ENCODE measurements at places on chromosomes 1 and 21.

- no peak for ATAC-seq
Observed at GRCh38 chr1:39635205-39635870, 4.1 kb downstream of the HEYL start.

DNA sequence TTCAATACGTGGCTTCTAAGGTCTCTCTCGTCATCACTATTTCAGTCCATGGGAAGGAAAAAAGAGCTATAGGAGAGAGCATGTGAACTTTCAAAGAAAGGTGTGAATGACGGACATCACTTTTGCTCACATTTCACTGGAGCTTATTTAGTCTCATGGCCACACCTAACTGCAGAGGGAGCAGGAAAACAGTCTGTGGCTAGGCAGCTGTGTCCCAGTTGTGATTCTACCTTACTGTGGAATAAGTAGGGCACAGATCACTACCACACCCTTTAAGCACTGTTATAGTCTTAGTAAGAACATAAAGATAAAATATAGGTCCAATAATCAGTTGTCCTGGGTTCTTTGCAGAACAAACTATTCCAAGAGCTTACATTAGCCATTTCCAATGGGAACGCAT is 192.9 kb downstream of the NRIP1 start:
- ATAC-seq, result no peak

DNA sequence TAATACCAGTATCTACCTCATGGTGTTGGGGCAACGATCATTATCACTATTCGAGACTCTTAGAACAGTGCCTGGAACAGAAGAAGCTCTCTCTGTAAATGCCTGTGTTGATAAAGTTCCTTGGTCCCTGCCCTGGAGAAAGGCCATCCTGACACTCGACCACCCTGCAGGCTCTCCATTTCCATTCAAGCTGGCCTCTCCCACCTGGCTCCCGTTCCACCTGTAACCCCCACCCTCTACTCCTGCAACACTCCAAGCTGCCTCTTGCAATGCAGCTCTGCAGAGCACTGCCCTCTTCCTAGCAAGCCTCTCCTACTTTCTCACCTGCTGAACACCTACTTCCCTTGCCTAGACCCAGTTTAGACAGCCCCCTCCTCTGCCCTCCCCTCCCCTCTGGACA is 6.1 kb downstream of the SPOCD1 start:
- no peak for ATAC-seq

DNA sequence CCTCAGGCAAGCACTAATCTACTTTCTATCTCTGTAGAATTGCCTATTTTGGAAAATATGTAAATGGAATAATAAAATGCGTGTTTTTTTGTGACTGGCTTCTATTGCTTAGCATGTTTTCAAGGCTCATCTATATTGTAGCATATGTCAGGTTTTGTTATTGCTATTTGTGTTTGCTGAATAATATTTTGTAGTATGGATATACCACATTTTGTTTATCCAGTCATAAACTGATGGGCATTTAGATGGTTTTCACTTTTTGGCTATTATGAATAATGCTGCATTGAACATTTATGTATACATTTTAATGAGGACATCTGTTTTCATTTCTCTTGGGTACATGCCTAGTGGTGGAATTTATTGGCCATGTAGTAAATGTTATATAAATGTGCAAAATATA is 183.3 kb upstream of the ZP4 start:
- no peak for ATAC-seq

DNA sequence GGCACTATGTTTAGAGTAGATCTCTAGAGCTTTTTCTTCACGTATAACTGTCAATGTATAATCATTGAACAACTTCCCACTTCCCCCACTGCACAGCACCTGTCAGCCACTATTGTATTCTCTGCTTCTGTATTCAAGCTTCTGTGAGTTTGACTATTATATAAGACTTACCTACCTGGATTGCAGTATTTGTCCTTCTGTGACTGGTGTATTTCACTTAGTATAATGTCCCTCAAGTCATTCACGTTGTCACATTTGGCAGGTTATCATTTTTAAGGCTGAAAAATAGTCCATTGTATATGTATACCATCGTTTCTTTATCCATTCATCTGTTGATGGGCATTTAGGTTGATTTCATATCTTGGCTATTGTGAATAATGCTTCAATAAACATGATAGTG is 969.5 kb upstream of the B3GALT2 start:
- ATAC-seq, result no peak

- no peak for ATAC-seq
Observed at GRCh38 chr1:30984165-30984889, 75.8 kb upstream of the SDC3 start.

- peak; percentile 10 for ATAC-seq
Observed at GRCh38 chr1:47814612-47815395, 182.4 kb downstream of the TRABD2B start.

DNA sequence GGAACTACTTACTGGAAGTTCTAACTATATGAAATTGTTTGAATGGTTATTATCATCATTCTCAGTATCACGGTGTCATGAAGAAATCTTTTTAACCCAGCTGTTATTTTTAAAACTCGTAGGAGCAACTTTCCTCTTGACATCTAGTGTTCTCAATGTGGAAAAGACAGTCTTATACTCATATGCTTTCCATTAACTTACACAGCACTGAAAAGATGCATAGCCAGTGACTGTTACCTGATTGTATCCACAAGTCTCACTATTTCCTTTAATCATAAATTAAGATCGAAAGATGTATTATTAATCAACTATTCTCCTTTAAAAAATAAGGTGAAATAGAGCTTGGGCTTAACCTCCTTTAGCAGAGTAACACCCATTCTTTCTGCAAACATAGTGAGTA is 59.7 kb upstream of the TNFSF4 start:
- no peak for ATAC-seq

DNA sequence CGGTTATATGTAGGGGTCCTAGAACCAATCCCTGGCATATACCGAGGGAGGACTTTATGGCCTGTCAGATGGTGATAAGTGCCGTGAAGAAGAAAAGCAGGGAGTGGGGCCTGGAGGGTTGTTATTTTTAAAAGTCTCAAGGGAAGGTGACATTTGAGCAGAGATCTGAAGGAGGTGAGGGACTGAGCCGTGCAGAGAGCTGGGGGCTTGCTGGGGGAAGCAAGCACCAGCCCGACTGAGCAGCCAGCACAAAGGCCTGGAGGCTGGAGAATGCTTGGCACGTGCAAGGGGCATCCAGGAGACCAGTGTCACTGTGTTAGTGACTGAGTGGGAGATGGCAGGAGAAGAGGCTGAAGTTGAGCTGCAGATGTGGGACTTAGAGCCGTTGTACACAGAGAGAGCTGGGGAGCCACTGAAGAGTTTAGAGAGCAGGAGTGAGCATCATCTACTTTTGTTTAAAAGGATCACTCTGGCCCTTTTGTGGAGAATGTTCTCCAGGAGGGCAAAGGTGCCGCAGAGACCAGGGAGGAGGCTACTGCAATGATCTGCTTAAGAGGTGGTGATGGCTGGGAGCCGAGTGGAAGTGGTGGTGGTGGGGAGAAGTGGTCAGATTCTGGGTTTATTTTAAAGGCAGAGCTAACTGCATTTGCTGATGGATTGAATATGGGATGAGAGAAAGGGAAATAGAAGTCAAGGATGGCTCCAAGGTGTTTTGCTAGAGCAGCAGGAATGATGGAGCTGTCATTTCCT is 31.2 kb downstream of the PTPRU start:
- no peak for ATAC-seq

- no peak for ATAC-seq
Observed at GRCh38 chr1:233211595-233211994, 83.9 kb downstream of the PCNX2 start.

DNA sequence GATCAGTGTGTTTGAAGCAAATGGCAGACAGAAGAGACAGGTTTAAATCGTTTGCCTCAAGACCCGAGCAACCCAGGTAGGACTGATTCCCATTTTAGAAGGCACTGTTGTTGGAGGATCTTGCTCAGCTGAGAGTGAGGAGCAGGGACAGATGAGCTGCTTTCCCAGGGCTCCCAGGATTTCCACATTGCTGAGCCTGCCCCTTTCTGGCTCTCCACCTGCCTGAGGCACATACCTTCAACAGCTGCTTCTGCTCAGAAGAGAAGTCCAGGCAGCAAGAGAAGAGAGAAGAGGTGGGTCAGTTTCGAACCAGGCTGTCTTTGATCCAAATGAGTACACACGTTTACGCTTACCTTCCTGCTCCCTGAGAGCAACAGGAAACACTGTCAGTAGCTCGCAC is 5.7 kb downstream of the TNNT2 start:
- ATAC-seq, result no peak

- ATAC-seq, result no peak
Observed at GRCh38 chr1:219374636-219375035, 201.0 kb downstream of the LYPLAL1 start.

- ATAC-seq, result no peak
Observed at GRCh38 chr21:34844924-34845238, 176.1 kb downstream of the CLIC6 start.

DNA sequence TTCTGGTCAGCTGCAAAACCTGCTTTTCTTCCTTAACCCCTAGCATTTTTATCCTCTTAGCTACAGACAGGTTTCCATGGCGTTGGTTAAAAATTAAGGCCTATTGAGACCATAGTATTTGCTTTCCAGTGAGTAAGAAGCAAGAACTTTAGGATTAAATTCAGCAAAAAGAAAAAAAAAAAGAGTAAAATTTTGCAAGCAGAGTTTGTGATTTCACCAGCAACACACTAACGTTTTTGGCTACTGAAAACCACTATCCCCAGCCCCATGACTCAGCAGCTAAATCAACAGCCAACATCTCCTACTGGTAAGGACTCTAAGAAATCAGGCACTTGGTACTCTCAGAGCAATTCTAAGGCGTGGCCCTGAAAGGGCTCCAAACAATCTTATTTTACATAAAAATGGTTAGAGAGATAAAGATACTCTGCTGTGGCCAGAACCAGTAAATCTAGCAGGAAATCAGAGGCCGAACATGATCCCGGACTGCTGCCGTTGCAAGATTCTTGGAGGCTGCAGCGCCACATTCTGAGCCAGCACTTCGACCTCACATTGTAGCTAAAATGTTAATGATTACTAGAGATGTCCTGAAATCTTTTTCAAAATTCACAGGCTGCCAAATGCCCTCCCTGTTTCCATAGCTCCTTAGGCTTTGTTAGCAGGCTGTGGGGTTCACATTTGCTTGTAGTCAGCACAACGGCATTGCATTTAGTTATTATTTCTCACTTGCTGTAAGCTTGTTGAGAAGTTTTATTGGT is 1.6 kb upstream of the ENO1 start:
- ATAC-seq, result peak; percentile 26

DNA sequence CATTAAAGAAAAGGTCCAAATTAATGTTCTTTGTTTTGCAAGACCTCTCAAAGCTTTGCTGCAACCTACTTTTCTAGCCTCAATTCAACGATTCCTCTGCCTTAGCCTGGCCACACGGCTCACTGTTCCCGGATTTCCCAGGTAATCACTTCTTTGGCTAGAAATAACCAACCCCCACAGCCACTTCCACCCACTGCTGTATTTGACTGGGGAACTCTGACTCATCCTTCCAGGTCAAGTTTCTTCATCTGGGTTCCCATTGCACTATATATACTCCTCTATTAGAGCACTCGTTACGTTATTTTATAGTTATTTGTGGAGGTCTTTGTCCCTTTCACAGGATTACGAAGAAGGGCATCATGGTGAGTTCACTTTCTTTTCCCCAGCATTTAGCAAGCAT is 185.9 kb downstream of the CACNA1E start:
- no peak for ATAC-seq

DNA sequence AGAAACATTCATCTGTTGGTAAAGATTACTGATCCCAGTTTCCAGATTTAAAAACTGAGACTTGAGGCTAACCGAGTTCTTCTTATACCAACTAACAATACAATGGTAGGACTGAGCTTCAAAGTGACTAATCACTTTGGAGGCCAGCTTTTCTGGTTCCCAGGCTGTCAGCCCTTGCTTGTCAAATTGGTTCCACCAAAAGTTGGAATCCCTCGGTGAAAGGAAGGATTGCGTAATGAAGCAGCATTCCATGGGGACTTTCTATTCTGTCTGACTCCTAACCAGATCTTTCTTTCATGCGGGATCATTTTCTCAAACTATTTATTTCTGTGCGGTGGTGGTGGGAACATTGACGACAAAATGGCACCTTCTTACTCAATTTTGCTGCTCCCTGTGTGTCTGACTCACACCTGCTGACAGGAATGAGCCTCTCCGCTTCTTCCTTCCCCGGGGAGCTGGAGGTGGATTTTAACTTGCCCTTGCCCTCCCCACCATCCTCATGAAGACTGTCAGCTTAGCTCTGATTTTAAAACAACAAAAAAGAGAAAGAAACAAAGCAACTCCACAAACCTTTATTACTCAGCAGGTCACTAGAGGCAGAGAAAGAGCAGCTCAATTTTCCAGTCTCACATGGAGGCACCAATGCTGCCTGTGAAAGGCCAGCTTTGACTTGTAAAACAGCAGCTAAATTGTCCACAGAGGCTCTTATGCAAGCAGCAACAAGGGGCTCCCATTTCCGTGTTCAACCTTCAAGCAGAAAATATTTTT is 32.9 kb upstream of the RASAL2 start:
- peak; percentile 25 for ATAC-seq

DNA sequence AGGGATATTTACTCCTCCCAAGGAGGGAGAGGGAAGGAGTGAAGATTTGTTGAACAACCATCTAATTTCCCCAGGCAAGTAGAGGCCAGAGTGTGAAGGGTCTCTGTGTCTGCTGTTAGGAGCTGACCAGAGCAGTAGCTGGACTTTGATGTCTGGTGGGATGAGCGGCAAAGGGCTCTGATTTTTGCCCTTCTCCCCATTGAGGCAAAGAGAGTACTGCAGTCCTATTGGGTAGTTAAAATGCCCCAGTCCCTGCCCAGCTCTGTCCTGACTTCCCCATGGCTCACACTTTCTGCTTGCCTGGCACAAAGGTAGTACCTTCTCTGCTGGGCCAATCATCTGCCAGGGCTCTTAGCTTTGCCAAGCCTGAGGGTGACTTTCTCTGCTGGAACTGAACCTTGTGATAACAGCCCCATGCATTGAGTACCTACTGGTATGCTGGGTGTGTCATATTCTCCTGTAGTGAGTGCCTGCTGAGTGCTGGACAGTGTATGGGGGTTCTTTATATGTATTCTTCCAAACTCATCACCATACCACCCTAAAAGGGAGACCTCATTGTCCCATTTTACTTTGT is 64.0 kb upstream of the SELENON start:
- no peak for ATAC-seq

DNA sequence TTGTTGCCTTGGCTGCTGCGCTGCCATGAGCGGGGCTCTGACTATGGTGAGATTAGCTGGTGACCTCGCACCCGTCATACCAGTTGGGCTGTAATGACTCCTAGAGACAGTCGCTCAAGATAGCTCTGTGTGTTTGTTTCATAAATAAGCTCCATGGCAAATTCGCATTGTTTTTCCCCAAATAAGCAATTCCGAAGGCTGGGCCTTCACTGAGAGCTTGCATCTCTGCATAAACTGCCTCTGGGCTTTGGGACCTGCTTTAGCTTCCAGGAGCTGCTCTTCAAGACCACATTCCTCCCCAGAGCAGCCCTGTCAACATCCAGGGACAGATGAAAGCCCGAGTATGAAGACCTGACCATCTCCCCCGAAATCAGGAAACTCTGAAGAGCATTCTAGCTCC is 40.7 kb upstream of the SCCPDH start:
- no peak for ATAC-seq

- ATAC-seq, result no peak
Observed at GRCh38 chr1:245433561-245433960, 278.8 kb downstream of the KIF26B start.

- no peak for ATAC-seq
Observed at GRCh38 chr1:64703600-64703999, 41.3 kb upstream of the RAVER2 start.

GRCh38 chr21:44530221-44530902 is 9.6 kb downstream of the KRTAP10-1 start:
- no peak for ATAC-seq

Data from gastroesophageal sphincter (tissue), 4 donors.